ENCODE measurements at places on chromosomes 13 and 19. TPM values are rescaled to one million over a fixed set of nuclear protein-coding genes. Genes with fewer than 3 reads are reported as not detected.

Gene PDE4C
- polyA plus RNA-seq, result 0.50 TPM

Gene TUBA3C
- polyA plus RNA-seq, result not detected

Gene EEF1AKMT1
- 20.8 TPM for polyA plus RNA-seq

DNA sequence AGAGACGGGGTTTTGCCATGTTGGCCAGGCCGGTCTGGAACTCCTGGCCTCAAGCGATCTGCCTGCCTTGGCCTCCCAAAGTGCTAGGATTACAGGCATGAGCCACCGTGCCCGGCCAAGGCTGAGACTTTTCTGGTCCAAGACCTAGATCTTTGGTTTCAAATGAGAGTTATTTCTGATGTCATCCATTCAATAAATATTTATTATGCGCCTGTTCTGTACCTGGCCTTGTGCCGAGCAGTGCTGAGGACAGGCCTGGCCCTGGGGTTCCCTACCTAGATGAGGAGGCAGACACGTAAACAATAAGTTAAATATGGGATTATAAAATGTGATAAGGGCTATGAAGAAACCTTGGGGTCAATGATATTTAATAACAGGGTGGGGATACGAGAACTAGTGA lies 4.5 kb downstream of the RELB start:
- DNase-seq, result no peak

DNA sequence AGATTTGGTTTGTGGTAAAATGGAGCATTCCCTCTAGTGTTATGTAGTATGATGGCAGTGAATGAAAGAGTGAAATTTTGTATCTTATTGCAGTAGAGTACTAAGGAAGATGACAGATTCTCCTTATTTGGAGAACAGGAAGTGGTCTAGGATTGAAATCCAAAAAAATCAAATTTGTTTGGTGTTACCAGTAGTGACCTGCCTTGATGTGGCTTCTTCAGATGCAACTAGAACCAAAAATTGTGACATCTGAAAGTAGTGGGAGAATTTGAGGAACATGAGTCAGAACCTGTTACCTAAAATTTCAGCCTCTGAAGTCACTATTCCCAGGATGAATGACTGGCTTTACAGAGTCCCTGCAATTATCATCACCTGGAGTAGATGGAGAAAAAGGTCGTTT lies 165.9 kb downstream of the KLF5 start:
- DNase-seq, result no peak

DNA sequence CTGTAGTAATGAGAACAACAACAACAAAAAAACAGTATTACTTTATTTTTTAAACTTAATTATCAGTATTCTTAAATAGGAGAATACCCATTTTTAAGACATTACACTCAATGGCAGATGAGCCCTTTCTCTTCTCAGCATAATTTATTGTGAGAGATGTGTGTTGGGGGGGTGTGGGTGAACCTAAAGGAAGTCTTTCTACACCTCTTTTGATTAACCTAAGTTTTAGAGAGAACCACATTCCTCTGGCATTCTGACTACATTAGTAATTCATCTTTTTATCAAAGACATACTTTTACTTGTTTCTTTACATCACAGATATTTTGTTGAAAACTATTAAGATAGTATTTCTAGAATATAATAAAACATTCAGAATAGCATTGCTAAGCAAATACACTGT lies 890.9 kb downstream of the PCDH9 start:
- no peak for DNase-seq

GRCh38 chr19:1883784-1884183 lies 1.5 kb downstream of the ABHD17A start:
- DNase-seq, result no peak

- DNase-seq, result no peak
Observed at GRCh38 chr13:37039896-37040295, 19.6 kb downstream of the SUPT20H start.

DNA sequence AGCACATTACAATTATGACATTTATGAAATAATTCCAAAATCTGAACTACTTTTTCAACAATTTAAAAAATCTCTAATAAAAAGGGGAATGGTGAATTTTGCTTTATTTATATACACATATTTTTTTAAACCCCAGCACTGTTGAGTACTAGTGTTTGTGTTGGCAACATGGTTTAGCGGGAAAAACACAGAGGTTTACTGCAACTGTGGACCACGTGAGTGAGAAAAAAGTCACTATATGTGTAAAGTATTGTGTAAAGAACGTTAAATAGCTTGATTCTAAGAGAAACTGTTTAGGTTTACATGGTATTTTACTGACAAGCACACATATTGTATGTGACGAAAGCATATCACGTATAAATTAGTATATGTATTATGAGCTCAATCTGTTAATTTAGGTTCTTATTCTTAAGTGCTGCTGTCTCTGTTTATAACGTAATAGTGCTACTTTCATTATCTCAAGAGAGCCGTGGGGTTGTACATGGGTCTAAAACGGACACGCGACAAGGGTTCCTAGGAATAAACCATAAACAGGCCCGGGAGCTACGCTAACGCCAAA lies 617 bp downstream of the SKA3 start:
- no peak for DNase-seq

DNA sequence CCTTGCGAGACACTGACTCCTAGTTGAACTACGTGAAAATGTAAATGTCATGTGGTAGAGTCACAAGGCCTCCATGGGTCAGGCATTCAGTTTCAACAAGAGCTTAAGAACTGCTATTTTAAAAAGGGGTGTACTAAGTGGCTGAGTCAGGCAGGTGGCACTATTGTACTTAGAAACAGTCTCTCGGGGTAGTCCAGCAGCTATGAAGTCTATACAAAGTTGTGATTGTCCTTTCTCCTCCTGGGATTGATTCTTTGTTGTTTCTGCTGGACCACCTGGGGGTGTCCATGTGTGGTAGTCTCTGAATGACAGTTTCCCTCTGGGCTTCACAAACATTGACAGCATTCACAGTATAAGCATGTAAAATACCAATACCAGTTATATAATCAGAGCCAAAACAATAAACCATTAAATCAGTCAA lies 33.0 kb downstream of the UGGT2 start:
- no peak for DNase-seq

- DNase-seq, result no peak
Observed at GRCh38 chr19:51524666-51525264, 6.7 kb downstream of the SIGLEC6 start.

GRCh38 chr19:3589439-3589838 lies 4.2 kb downstream of the GIPC3 start:
- no peak for DNase-seq

GRCh38 chr19:39411081-39411831 lies 1.2 kb upstream of the PLEKHG2 start:
- no peak for DNase-seq

- DNase-seq, result no peak
Observed at GRCh38 chr13:99970651-99971575, 654 bp downstream of the ZIC5 start.

GRCh38 chr13:111668451-111668850 lies 348.0 kb downstream of the TEX29 start:
- DNase-seq, result no peak

DNA sequence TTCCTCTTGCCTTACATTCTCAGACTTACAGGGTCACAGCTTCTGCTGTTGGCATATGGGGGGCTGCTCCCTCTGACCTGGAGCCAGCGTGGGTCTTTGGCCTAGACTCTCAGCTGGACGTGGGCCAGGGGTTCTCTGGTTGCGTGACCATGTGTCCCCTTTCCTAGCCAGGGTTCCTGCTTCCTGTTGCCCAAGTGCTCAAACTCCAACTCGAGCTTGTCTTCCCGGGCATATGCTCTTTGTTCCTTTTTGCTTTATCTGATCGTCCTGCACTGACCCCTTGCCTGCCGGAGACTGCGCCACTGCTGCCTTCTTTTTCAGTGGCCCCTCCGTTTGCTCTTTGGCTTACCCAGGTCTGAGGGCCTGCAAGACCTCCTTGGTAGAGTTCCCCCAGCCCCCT lies 25.3 kb upstream of the GPR183 start:
- no peak for DNase-seq

GRCh38 chr19:33703438-33703750 lies 81.6 kb downstream of the CHST8 start:
- no peak for DNase-seq

DNA sequence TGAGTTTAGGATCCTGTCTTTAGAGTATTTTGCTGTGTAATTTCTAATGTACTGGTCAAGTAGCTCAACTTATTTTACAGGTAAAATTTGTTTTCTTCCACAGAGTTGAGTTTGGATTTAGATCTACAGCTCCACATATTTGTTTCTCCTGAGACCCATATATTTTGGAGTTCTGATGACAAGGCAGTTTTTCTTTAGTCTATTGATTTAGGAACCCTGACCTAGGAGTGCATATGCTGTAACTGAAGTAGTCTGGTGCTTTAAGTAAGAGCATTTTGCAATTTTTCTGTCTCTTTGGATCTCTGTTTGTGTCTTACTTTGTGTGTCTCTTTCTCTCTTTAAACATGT lies 19.5 kb upstream of the SPRY2 start:
- DNase-seq, result no peak

GRCh38 chr13:34254366-34254765 lies 436.4 kb downstream of the RFC3 start:
- no peak for DNase-seq

DNA sequence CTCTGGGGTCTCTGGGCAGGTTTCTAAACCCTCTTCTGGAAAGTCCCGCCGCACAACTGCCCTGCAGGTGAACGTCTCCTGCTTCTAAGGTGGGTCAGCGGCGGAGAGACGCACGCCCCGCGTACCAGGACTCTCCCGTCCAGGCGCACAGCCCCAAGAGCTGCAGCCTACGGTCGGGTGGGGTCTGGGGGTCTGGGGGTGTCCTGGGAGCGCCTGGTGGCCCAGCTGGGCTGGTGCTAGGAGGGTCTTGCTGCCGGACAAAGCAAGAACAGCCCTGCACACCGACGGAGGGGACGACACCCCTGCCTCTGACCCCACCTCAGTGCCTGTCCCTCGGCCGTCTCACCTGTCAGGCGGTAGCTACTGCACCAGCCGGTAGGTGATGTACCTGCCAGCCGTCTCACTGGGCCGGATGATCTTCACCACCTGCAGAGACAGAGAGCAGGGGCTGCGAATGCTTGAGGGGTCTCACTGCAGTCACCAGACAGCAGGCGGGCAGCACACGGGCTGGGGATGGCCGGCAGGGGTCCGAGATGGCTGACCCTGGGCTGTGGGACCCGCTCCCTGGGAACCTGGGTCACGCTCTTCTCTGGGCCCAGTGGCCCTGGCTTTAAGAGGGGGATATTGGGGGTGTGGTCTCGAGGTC lies 5.9 kb downstream of the POLR2E start:
- DNase-seq, result no peak

DNA sequence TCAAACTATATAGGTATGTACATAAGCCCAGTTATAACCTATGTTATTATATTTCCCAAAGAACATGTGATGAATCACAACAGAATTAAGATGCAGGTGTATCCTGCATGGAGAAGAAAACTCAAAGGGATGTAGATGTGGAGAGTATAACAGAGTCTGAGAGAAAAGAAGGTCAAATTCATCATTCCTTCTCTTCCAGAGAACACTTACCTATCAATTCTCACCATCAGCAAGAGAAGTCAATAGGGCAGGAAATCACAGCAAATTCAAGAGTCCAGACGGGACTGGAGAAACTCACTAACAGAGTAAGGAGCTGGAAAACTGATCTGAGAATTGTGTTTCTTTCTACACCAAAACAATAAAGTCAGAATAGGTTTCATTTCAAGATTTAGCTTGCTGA lies 28.4 kb downstream of the DIAPH3 start:
- DNase-seq, result no peak

DNA sequence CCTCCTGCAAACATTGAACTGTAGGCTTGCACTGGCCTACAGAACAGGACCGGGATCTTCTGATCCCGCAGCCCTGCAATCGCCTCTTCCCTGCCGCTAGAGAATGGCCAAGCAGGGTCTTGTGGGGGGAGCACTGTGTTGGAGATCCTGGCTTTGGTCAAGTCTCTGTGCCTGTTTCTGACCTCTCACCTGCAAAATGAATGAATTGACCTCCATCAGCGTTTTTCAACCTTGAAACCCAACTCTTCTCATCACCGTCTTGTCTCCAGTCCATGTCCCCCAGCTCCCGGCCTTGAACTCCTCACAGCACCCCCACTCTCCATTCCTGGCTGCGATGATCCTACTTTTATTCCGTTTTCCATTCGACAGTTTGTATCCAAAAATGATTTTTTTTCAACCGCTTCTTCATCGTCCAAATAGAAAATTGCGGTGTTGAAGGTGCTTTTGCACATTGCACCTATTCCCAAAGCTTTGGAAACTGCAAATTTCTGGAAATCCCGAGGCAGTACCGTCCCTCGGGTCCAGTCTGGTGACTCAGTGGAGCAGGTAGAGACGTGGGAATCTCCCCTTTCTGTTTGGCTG lies 2.0 kb downstream of the MYO9B start:
- DNase-seq, result no peak

DNA sequence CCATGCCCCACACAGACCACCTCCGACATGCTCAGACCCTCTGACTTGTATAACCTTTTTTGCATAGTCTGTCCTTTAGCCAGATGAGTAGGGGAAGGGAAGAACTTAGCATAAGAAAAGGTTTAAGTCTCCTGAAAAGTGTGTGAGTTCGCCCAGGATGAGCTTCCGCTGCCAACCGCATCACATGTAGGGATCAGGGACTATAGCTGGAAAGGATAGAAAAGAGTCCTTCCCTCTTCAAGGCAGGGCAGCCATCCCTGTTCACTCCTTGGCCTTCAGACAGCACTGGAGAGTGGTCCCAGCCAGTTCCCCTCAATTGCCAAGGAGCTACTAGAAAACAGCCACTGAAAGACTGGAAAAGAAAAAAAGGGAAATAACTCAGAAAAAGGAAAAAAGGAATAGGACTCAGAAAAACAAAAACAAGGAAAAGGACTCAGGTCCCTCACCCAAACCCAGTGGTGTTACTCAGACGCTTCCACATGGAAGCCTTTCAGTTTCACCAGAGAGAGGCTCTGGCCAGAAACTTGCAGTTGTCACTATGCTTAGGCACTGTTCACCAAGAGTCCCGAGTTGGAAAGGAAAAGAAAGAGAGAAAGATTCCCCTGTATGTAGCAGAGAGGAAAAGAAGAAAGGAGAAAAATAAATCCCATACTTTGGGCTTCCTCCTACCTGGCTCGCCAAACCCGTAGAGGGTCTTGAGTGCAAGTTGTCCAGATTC lies 5.6 kb upstream of the TM9SF2 start:
- DNase-seq, result no peak

DNA sequence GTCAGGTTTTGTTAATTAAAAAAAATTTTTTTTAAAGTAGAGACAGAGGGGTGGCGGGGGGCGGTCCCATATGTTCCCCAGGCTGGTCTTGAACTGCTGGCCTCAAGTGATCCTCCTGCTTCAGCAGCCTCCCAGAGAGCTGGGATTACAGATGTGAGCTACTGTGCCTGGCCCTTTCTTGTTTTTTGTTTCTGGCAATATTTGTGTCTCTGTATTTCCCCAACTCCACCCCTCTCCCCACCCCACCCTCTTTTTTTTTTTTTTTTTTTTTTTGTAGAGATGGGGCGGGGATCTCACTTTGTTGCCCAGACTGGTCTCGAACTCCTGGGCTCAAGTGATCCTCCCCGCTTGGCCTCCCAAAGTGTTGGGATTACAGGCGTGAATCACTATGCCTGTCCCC lies 600 bp upstream of the CAPN12 start:
- no peak for DNase-seq

- DNase-seq, result no peak
Observed at GRCh38 chr13:24650161-24650560, 30.0 kb upstream of the ATP12A start.

- DNase-seq, result no peak
Observed at GRCh38 chr19:53977991-53978731, 13.3 kb upstream of the CACNG6 start.

All from ovary (tissue), 10 donors.